ENCODE measurements at places on chromosomes 2 and 18. TPM values are rescaled to one million over a fixed set of nuclear protein-coding genes. Genes with fewer than 3 reads are reported as not detected.

GRCh38 chr2:237475704-237476141, 11.3 kb upstream of the MLPH start:
- peak; percentile 36 for DNase-seq

The IL36RN gene
- total RNA-seq = not detected

The SERPINB3 gene
- not detected for total RNA-seq

The CD302 gene
- total RNA-seq = 23.0 TPM

The CHRNG gene
- not detected for total RNA-seq

- peak; percentile 4 for DNase-seq
Observed at GRCh38 chr2:98282109-98282508, 64.1 kb upstream of the CNGA3 start.

DNA sequence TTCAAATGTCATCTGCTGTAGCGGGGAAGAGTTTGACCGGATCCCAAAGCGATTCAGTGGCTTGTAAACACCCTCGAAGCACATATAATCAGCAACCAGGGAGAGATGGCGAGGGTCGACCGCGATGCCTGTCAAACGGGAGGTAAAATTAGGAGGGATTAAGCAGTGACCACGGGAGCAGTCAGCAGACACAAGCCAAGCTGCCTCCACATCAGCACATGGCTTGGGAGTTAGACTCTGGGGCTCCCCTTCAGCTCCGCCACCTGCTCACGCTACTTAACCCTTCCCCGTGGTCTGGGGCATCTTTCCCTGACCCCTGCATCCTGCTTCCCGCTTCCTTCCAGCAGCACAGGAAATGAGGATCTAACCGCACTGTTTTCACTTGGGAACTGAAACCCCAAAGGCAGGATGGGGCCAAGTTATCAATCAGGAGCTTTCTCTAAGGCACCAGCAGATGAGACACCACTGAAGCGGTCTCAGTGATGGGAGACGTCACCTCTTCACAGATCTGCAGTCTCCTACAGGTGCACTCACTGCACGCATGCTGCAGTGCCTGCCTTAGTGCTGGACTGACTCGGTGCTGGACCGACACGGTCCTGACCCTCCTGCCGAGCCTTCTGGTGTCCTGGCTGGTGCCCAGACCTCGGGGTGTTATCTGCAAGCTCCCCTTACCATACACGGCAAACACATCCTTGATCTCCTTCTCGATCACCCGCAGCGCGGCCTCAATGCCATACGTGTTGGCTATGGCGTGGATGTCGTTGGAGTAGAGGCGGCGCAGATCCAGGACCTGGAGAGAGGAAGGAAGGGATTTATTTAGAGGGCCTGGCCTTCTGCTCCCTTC, 77.5 kb downstream of the POLR1A start:
- no peak for DNase-seq

- peak; percentile 31 for DNase-seq
Observed at GRCh38 chr2:171482877-171483276, 39.4 kb upstream of the CYBRD1 start.

GRCh38 chr2:224039080-224039769, at the start of gene SERPINE2:
Gene SERPINE2 (minus strand): TSS chr2:224039286. CDS start chr2:224001900, 37,386 bp downstream.
- DNase-seq = peak; percentile 61

Measured in fibroblast of the aortic adventitia (primary cell).